ENCODE measurements at places on chromosomes 7 and 10.

DNA sequence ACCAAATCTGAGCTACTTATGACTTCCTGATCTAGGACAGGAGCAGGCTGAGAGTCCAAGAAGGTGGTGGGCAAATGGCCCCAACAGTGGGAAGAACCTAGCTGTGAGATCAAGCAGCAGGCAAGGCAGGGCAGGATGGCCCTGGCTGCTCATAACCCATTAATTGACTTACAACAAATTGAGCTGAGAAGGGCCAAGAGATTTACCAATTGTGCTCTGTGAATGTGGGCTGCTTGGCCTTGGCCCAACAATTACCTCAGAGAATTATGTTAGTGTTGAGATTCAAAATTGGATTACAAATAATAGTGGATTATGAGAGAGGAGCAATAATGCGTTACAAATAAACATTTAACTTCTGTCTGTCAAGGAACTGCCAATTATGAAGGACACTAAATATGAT is 956.5 kb downstream of the KCNMA1 start:
- no peak for DNase-seq

GRCh38 chr7:100163871-100164270 is 4.5 kb downstream of the GAL3ST4 start:
- DNase-seq: no peak

DNA sequence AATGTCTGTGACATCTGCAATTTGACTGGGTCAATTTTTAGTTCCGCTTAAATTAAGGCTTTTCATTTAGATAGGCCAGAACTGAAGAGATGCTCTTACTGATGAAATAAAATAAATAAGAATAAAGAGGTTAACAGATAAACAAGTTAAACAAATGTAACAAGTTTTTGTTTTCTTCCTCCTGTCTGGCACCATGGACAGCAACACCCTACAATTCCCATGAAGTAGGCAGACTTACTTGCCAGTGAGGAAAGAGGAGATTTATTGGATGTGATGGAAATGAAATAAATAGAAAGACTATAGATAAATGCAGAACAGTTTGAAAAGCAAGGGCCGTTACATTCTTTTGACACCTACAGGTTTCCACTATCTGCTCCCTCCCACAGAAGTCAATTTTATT is 118.5 kb downstream of the AMPH start:
- DNase-seq: no peak

- no peak for DNase-seq
These were observed 4.1 kb upstream of the PRSS1 start for GRCh38 chr7:142745091-142745635.

GRCh38 chr7:116231949-116232348 is 21.6 kb downstream of the TES start:
- DNase-seq: no peak

DNA sequence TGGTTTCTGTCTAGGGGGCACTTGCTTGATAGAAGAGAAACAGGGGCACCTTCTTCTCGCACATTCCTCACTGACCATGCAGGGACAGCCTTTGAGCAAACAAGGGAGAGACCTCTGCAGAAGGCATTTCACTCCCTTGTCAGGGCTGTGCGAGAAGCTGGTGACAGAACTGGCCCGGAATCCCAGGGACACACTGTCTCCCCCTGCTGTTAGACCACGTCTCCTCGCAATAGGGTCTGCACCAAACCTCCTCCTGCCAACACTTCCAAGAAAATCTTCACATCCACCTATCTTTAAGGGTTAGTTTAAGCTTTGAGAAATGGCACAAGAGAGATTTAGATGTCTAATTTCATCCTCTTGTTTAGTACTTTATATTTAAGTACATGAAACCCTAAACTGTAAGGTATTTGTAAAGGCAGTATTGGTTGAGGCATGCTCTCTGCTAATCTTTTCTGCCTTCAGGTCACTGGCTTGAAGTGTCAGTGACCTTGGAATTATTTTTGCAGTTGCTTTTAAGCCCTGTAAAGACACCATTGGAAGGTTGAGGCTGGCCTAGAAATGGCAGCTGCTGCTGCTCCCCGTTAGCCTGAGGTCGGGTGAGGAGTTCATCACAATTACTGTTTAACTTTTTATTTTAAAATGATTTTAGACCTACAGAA is 37.0 kb downstream of the RBM20 start:
- no peak for DNase-seq

DNA sequence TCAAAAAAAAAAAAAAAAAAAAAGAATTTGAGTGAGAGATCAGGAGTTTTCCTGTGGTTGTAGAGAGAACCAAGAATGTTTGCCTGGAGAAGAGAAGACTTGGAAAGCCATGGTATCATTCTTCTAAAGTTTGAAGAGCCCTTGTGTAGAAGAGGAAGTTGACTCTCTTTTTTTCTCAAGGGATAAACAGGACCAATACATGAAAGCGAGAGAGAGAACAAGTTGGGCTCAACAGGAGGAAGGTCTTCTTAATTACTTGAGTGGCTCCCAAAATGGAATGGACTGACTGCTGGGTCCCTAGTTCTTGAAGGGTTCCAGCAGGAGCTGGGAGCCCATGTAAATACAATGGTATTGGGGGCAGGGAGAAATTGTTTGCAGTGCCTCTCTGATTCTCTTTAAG is 173.3 kb upstream of the ADO start:
- DNase-seq: no peak
